CD4-positive, alpha-beta memory T cell (primary cell): ENCODE measurements at places on chromosomes 6 and 20.

DNA sequence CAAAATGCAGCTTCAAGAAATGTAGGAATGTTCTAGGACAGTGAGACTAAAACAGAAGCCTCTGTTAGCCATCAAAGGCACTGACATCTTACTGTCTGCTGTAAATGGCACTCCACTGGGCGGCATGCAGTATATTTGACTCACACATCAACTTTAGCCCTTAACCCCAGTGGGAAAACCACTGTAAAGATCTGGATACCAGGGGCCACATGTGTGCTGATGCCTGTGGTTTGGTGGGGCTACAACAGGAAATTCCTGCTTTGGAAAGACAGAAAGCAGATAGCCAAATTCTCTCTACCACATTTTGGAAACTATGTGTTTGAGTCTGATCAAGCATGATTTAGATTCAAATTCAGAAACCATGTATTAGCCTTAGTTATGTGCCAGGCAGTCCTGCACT is 4.3 kb downstream of the PFDN4 start:
- no peak for DNase-seq

- no peak for DNase-seq
Measured at GRCh38 chr6:14638906-14639761, 521.6 kb downstream of the CD83 start.

GRCh38 chr20:33674294-33675135 is at the start of gene NECAB3:
NECAB3 (minus strand) TSS chr20:33674428; CDS start chr20:33674352, 76 bp downstream.
- peak; percentile 57 for DNase-seq

DNA sequence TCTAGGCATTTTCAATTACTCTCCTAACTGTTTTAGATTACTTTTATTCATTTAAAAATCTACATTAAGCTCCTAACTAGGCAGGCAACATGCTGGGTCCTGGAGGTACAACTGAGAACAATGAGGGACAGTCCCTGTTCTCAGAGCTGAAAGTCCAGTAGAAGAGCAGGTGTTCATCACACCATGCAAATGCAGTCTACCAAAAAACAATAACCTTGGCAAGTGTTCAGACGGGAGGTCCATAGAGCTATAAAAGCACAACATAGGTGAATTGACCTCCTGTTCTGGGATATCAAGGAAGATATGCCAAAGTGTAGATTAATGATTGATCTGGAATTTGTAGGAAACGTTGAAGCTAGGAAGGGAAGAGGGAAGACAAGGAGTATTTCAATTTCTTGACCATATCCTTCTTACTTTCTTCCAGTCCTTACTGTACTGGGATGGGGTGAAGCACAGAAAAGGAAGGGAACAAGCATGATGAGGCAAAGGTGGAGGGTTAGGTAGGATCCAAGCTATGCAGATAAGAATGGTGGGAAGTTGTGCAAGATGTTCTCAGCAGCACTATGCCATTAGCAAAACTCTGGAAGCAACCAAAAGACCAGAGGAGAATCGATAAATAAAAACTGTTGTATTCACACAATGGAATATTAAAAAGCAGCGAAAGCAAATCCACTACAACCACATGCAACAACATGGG is 485.7 kb upstream of the JARID2 start:
- no peak for DNase-seq

- DNase-seq: peak; percentile 51
Measured at GRCh38 chr20:62929051-62929538, 2.8 kb upstream of the DIDO1 start.

- DNase-seq: no peak
Measured at GRCh38 chr6:167276772-167277533, 14.2 kb upstream of the UNC93A start.

GRCh38 chr20:11193241-11193640 is 519.4 kb upstream of the JAG1 start:
- DNase-seq: no peak

DNA sequence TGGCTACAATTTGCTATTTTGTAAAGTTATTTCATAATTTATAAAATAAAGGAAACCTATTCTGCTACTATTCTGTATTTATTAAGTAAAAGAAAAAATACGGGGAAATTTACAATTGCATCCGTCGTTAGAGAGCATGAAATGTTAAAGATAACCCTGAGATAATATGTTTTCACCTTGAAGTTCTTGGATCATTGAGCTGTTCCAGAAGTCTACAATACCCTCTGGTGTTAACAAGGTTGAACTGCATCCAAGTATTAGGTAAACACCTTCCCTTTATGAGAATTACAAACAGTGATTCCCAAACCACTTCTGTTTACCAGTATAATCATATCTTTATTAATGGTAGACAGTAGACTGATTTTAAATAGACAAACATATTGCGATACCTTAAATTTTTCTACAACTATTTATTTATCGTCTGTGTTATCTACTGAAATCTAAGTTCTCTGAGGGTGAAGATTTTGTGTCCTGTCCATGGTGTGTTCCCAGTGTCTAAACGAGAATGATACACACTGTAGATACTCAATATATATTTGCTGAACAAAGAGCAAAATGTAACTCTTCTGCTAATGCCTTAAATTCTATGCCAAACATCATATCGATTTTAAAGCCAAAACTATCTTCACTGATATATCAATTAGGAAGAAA is 28.2 kb downstream of the TBC1D32 start:
- peak; percentile 11 for DNase-seq

DNA sequence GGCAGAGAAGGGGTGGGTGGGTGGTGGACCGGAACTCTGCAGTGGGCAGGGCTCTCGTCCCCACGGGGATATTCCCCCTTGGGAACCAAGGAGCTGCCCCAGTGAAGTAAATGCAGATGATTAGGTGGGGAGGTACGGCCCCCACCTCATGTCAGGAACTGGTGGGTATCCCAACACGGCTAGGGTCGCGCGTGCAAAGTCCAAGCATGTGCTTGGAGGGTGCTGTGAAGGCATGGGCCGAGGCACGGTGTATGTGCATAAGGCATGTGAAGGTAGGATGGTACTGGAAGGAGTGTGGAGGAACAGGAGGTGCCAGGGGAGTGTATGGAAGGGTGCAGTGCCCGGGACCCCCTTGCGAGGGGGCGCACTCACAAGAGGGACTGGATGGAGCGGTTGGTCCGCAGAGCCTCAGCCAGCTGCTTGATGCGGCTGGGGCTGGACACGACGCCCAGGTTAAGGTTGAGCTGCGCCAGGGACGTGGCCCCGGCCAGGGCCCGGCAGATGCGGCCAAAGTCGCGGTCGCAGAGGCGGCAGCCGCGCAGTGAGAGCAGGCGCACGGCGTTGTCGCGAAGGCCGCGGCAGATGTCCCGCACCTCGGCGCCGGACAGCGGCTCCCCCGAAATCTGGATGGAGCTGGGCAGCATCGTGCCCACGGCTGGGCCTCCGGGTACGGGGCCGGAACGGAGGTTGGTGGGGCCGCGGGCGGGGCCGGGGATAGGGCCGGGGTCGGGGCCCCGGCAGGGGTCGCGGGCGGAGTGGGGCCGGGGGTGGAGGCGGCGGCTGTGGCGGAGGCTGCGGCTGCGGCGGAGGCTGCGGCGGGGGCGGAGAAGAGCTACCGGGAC is 783 bp downstream of the LRRC73 start:
- no peak for DNase-seq

- DNase-seq: no peak
Measured at GRCh38 chr20:53003420-53004154, 31.4 kb downstream of the TSHZ2 start.

DNA sequence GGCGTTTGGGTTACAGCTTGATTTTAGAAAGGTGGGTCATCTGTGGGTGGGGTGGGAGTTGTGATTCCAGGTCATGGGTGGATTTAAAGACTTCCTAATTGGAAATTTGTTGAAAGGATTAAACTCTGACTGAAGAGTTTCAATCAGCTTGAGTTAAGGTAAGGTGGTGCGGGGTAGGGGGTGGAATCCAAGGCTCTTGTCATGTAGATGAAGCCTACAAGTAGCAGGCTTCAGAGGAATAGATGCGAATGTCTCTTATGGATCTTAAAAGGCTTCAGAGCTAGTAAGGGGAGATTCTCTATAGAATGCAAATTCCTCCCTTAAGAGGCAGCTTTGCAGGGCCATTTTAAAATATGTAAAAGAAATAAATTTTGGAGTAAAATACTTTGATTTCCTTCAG is 645.3 kb downstream of the FRK start:
- DNase-seq: no peak

GRCh38 chr6:5782783-5783547 is 223.8 kb downstream of the NRN1 start:
- no peak for DNase-seq

DNA sequence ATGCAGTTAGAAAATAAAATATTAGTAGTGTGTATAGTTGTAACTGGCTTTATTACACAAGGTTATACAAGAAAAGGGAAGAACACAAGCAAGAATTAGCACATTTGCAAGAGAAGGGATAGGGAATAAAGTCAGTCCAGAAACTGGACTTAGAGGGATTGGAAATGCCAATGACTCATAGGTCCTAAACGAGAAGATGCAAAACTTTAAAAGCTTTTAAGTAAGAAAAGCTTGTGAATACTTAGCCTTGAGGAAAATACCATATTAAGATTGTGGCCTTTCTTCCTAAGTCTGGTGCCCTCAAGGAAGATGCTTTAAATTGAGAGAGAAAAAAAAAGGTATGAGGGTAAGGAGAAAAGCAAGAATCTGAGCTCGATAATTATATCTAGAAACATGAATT is 102.3 kb upstream of the MCHR2 start:
- no peak for DNase-seq

DNA sequence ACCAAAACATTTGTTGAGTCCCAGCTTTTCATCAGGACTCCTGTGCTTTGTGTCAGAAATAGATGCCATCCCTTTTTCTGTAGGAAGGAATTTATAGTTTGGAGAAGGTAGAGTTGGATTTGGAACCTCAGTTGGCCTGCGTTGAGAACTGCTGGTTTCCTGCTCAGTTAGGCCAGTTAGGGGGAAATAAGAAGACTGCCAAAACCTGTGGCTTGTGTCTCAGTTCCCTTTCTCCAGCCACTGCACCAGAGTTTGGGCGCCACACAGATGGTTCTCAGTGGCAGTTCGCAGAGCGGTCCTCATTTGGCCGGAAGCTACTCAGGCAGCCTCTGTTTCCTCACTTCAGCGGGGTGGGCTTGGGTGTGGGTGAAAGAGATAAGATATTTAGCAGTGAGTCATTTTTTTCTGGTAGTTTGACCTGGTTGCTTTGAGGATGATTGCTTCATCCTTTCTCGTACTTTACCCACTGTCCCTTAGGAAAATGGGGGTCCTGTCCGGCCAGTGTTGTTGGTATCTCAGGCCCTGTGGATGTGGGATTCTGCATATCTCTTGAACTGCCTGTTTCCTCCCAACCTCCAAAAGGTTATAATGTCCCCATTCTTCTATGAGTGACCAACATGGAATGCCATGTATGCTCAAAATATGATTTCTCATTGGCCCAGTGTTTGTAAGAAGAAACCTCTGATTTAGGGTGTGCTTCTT is 53.7 kb downstream of the JARID2 start:
- no peak for DNase-seq
